Occipital lobe (tissue), 3 donors: ENCODE measurements at places on chromosomes 4 and X.

DNA sequence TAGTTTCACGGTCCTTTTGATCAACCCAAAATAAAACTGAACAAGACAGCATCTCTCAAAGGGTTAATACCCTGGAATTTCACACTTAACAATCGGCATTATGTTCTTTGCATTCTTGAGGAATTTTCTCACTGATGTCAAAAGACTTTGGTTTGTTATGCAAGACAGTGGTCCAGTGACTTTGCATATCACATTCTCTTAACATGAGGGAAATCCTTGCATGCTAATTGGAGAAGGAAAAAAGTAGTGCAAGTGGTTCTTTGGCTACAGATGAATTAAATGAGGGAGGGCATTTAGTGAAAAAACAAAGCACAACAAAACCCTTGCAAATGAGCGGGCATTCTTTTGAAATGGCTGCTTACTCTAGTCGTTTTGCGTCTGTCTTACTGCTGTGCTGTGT lies 105.1 kb upstream of the LIMCH1 start:
- no peak for DNase-seq

GRCh38 chrX:14832151-14832550 lies 40.7 kb downstream of the FANCB start:
- no peak for DNase-seq

DNA sequence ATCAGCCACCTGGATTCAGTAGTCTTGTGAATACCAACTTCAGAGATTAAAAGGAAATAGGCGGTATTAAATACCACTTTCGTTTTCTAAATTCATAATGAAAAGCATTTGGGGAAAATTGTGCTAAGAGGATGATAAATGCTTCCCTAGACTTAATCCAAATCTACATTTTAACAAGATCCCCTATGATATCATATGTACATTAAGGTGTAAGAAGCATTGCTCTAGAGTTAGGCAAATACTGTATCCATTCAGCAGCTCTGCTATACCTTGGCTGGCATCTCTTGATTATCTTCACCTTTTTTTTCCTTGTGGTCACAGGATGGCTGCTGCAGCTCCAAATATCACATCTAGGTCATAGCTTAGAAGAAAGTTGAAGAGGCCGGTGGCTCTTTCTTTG lies 40.6 kb upstream of the PHEX start:
- no peak for DNase-seq

- DNase-seq = no peak
Observed at GRCh38 chr4:107709916-107710315, 10.1 kb downstream of the PAPSS1 start.

DNA sequence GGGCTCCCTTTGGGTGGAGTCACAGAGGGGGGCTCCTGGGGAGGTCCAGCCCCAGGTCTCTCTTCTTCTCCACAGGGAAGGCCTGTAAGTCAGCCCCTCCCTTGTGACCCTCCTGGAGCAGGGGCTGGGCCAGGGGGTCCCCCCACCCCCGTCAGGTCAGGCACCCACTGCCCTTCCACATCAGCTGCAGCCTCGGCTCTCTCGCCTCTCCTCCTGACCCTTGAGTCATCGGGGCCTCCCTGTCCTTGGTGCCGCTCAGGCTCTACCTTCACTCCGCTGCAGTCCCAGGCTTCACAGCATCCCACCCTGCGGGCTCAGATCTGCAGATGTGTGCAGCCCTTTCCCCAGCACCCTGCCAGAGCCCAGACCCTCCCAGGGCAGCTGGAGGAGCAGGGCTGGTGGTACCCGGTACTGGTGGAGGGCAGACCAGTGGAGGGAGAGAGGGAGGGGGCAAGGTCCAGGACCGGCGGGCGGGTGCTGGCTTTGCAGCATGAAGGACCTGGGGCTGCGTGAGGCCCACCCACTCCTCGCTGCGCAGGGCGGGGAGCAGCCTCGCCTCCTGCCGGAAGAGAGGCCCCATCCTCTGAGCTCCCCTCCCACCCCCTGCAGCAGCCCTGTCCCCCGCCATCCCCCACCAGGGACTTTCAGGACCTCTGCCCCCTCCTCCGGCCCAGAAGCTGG lies 117.1 kb downstream of the FAM53A start:
- no peak for DNase-seq

- no peak for DNase-seq
Observed at GRCh38 chrX:73877687-73878086, 314.7 kb downstream of the CHIC1 start.

GRCh38 chr4:169492436-169493163 lies 119.8 kb downstream of the NEK1 start:
- no peak for DNase-seq

- DNase-seq = no peak
Observed at GRCh38 chr4:153207027-153207426, 2.8 kb downstream of the TRIM2 start.

DNA sequence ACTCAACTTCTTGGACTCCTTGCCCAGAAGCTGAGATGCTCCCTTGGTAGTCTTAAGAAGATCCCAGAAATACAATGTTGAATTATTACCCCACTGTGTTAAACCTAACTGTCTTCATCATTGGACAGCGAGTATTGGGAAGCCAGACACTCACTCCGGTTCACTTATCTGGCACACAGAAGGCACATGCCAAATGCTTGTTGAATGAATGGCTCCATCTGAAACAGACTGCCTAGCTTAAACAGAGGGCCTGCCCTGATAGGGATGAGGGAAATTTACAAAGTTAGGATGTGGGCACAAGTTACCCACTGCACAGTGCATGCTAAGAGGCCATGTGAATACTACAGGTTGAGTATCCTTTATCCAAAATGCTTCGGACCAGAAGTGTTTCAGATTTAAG lies 79.3 kb downstream of the RASL11B start:
- no peak for DNase-seq

GRCh38 chr4:104592183-104592582 lies 97.5 kb upstream of the CXXC4 start:
- no peak for DNase-seq

DNA sequence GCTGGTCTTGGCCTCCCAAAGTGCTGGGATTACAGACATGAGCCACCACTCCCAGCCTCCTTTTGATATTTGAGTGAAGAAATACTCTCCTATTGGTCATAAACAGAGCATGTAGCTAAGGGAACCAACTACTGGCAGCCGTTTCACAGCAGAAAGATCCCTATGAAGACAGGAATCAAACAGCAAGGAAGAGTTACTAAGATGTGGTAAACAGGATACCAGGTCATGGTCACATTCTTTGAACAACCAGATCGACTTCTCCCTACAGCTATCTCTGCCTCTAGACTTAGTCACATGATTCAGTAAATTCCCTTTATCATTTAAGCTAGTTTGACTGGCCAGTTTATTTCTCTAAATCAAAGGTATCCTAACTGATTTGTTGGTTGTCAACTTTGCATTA lies 9.0 kb upstream of the HNRNPD start:
- no peak for DNase-seq

DNA sequence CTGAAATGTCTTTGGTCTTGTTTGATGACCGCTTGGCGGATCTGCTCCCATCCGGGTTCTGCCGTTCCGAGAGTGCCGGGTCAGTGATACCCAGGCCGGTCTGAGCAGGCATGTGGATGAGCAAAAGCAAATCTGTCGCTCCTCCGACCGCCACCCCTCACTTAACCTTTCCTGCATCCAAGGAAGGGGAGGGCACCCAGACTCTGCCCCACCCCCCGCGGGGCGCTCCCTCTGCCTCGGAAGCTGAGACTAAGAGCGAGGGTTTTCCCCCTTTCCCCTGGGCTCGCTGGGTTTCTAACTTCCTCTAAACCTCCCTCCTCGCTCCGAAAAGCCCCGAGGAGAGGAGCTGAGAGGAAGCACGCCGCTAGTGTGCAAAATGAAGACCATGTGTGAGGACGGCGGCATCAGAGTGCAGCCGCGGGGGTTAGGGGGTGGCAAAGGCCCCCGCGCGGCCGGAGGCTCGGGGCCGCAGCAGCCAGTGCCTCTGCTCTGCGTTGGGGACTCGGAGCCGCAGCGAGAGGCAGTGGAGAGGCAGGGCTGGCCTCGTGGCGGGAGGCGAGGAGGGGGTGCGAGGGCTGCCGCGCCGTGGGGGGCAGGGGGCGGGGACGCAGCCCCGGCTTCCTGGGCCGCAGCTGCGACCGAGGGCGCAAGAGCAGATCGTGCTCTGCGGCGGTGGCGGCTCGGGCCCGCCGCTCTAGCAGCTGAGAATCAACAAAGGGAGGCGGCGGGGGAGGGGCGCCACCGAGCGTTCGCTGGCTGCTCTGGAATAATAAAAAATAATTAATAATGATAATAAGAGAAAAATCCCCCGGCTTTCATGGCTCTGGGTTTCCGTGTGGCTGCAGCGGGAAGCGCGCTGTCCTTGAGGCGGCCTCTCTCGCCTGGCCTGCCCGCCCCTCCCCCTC lies 55.8 kb upstream of the BCOR start:
- peak; percentile 53 for DNase-seq

- no peak for DNase-seq
Observed at GRCh38 chr4:139629436-139630125, 36.0 kb upstream of the MGST2 start.
